ENCODE measurements at places on chromosomes 3 and 15.

GRCh38 chr3:73045391-73045790, 16.1 kb upstream of the EBLN2 start:
- DNase-seq, result no peak

- no peak for DNase-seq
Observed at GRCh38 chr3:15660055-15660935, 58.8 kb downstream of the BTD start.

GRCh38 chr3:99901200-99901926, 83.7 kb downstream of the CMSS1 start:
- no peak for DNase-seq

GRCh38 chr3:108221393-108221792, 831 bp downstream of the IFT57 start:
- no peak for DNase-seq

- DNase-seq, result no peak
Observed at GRCh38 chr3:161821591-161821990, 325.0 kb downstream of the OTOL1 start.

All from astrocyte of the cerebellum (primary cell).